ENCODE measurements at places on chromosomes 11 and 22.

- no peak for DNase-seq
Observed at GRCh38 chr11:32198053-32198452, 107.2 kb downstream of the RCN1 start.

DNA sequence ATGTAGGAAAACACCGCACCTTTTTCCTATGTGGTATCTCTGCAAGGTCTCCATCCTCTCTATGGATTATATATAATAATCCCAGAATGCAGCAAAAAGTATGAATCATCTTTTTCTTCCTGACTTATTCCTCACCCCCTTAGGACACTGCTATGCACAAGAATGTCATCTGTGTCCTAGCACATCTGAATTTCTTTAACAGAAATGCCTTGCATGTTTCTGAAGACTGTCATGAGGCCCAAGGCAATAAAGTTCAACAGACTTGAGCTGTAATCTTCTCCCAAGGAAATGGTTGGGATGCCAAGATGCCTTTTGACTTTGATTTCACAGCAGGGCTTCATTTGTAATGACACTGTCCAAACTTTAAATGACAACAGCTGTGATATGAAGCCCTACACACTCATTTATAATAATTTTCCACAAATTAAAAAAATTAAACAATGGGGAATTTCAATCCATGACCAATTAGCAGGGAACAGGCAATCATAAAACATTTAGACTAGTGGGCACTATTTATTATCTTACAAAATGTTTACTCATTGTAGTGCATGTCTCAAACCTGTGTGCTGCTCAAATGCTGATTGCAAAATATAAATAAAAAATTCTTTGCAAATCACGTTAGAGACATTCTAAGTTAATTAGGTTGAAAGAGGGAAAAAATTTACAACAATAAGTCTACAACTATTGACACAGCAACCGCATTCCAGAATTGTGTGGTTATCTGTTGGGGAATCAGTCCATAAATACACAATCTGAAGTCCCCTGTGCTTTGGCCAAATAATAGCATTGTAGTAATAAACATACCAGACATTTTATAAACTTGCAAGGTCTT lies 242.3 kb downstream of the SWAP70 start:
- DNase-seq = no peak

DNA sequence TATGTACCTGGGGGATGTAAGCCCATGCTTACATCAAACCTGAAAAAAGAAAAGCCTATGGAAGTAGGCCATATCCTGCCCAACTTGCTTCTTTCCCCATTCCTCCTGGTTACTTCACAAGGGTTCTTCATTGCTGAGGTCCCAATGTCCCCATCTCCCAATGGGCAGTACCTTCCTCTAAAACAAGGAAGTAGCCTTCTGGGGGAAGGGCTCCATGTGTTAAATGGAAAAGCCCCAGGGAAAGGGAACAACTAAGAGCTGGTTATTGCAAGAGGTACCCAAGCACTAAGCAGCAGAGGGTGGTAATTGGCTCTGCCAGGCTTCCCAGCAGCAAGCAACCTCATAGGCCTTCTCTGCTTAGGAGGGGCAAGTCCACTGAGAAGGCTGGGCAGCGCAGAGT lies 11.3 kb downstream of the TMEM216 start:
- DNase-seq = no peak

- no peak for DNase-seq
Observed at GRCh38 chr11:107587306-107587979, 3.5 kb upstream of the ELMOD1 start.

DNA sequence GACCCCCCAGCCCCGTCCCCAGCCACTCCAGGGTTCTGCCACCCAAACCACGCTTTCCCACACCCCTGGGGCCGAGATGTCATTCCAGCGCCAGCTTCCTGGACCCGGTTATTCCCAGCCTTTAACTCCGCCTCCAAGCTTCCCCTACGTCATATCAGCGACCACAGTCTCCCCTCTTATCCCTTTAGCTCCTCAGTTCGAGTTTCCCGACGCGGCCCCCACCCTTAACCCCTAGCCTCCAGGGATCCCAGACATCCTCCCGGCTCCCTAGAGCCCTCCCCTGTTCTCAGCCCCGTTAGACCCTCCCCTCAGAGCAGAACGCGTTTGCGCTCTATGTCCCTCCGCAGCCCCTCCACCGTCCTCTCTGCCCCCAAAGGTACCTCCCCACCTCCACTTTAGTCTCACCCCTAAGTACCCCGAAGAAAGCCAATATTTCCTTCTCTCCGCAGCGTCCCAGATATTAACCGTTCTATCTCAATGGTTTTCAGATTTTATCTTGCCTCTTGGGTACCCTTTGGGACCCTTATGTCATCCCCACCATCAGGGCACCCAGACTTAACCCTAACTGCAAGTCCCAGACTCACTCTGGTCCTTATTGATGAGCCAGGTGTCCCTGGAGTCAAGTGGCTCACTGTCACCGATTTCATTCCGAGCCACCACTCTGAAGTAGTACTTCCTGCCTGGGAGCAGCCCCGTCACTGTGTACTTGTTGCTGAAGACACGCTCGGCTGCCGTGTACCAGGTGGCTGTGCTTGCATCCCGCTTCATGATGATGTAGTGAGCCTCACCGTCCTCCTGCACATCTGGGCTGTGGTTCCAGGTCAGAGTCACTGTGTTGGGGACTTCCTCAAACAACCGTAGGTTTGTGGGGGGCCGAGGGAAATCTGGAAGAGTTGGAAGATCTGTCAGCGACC lies 8.0 kb downstream of the TMEM86A start:
- DNase-seq = peak; percentile 98

DNA sequence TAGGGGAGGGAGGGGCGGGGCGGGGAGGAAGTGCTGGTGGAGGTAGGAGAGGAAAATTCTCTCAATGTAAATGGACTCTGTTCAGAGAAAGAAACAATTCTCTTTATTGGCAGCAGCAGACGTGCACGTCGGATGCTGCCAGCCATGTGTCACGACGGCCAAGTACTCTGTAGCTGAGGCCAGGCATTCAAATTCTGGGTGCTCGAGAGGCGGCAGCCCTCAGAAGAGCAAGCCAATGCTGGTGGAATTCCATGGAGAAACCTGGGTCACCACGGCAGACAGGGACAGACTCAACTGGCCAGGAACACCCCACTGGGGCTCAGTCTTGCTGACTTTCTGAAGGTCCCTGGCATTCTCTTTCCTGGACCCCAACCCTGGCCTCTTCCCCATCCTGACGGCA lies 90.8 kb downstream of the ABTB2 start:
- no peak for DNase-seq

- no peak for DNase-seq
Observed at GRCh38 chr22:35071784-35072183, 5.8 kb downstream of the ISX start.

DNA sequence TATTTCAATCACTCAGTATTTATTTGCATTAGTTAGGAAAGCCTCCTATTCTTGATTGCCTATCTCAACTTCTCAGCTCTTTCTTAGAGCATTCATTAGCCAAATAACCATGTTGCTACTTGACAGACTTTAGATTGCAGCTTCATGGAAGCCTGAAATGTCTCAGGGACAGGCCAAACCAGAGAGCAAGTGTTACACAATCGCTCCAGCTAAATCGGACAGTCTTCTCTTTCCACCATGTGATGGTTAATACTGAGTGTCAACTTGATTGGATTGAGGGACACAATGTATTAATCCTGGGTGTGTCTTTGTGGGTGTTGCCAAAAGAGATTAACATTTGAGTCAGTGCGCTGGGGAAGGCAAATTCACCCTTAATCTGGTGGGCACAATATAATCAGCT lies 106.5 kb upstream of the DRD2 start:
- no peak for DNase-seq

GRCh38 chr22:46450931-46451561 lies 86.4 kb downstream of the CELSR1 start:
- peak; percentile 60 for DNase-seq

GRCh38 chr11:84022695-84023094 lies 736.5 kb upstream of the CCDC90B start:
- DNase-seq = no peak

DNA sequence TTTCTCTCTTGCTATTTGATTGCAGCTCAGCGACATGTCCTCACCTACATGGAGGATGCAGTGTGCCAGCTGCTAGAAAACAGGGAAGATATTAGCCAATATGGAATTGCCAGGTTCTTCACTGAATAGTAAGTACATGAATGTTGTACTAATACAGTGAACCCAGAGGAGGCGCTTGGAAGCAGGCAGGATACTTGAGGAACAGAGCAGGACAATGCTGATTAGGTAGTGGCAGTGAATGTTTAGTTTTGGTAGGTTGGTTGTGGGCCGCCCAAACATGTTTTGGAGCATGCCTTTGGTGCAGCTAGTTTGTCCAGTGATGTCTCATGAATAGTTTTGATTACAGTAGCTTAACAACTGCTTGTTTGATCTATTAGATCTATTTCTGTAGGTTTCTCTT lies 50.6 kb downstream of the CSTPP1 start:
- DNase-seq = peak; percentile 6

DNA sequence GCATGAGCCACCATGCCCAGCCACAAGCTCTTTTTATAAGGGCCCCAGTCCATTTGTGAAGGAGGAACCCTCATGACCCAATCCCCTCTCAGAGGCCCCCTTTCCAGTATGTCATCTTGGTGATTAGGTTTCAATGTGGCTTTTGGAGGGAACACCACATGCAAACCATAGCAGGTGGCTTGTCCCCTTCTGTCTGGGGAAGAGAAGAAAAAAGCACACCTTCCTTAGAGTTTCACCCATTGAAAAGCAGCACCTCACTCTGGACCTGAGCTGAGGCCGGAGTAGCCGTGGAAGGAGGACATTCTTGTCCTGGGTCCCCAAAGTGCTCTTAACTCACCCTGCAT lies 25.4 kb downstream of the NEAT1 start:
- no peak for DNase-seq

DNA sequence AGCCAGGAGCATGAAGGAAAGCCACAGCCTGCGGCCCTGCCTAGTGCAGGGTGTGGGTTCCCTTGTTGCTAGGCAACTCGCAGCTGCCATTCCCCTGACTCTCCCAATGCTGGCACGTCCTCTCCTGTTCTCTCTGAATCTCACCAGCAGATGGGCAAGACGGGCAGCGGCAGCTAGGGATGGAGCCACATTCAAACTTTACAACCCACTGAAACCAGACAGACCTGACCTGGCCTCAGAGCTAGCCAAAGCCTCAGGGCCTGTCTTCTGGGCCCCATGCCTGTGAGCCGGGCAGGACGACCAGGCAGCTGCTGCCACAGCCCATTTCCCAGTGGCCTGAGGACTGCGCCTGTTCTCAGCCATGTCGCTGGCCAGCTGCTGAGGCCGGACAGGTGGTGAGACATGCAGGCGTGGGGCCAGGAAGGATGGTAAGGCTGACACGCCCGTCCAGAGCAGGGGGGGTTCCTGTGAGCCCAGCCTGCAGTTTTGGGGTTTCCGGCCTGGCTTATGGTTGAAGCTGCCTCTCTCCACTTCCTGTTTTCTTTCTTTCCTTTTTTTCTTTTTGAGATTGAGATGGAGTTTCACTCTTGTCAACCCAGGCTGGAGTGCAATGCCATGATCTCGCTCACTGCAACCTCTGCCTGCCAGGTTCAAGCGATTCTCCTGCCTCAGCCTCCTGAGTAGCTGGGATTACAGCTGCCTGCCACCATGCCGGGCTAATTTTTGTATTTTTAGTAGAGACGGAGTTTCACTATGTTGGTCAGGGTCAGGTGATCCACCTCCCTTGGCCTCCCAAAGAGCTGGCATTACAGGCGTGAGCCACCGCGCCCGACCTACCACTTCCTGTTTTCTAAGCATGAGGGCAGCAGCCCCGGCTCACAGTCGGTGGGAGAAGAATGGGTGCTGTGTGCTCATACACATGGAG lies 4.1 kb downstream of the SUN2 start:
- no peak for DNase-seq

DNA sequence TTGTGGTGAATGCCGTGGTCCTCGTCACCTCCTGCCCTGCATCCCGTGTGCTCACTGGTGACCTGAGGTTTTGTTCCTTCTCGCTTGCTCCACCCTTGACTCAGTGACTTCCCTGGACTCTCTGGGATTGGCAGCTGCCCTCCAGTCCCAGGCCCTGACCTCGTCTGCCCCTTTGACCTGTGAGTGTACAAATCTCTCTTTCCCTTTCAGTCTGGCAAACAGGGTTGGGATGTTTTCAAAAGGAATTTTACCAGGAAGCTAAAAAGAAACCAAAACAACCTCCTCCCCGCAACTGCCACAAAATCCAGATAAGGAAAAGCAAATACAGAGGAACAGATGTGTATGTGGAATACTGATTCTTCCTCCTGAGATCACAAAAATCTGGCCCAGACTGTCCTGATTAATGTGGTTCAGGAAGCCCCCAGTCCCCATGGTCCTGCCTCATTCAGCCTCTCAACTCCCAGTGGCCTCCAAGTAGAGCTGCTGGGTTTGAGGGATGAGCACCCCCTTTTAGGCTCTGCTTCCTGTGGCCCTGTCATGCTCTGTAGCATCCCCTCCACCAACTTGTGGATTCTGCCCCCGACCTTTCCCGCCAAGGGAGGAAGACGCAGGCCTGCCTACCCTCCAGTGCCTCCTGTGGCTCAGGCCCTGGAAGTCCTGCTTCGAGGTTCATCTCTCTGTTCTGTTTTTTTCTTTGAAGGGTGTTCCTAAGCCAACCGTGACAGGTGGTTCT lies 15.2 kb downstream of the ROBO4 start:
- no peak for DNase-seq

GRCh38 chr22:33302049-33302545 lies 243.9 kb upstream of the SYN3 start:
- DNase-seq = peak; percentile 72

GRCh38 chr11:69444381-69445130 lies 36.9 kb upstream of the LINC01488 start:
- DNase-seq = no peak

DNA sequence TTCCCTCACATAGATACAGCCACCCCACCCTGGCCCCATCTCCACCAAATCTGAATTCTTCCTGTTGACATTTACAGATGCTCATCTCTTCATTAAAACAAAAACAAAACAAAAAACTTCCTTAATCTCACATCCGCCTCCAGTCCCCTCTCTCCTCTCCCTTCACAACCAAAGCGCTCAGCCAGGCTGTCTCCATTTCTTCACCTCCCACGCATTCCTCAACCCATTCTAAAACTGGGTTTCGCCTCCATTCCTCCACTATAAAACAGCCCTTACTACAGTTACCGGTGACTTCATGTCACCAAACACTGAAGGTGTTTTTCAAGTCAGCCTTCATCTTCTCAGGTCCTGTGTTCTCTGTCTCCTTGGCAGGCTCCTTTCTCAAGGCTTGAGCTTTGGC lies 9.6 kb downstream of the BACE1-AS start:
- no peak for DNase-seq

DNA sequence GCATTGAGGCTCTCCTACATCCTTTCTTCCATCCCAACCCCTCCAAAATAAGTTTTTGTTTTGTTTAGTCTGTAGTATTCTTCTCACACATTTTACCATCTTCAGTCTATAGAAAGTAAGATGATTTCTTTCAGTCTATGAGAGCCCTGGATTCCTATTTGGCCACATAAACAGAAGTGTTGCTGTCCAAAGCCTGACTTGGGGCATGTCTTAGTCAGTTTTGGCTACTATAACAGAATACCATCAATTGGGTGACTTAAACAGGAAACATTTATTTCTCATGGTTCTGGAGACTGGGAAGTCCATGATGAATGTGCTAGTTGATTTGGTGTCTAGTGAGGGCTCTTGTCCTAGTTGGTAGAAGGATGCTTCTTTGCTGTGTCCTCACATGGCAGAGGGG lies 146.8 kb upstream of the DDI1 start:
- no peak for DNase-seq

All from DMS53 (cell line).